Activated T-cell treated with anti-CD3 and anti-CD28 coated beads, Interleukin-2, amount 50 U/mL, for 1 hour (primary cell): ENCODE measurements at places on chromosomes 2 and 18.

DNA sequence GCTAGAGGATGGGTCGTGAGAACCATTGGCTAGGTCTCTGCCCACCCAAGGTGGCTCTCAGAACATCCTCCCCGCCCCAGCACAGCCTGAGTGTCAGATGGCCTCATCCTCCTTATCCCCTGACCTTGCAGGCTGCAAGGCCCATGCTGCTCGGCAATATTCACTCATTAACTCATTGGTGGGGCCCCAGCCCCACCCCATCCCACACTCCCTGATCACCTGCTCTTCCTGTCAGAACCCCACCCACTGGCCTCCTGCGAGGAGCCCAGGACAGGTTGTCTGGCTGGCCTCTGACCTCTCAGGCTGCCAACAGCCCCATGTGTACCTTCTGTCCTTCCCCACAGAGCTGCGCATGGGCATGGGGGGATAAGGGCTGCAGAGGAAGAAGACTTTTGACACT lies 5.3 kb downstream of the ADCY3 start:
- DNase-seq: no peak

- no peak for DNase-seq
Observed at GRCh38 chr2:68946117-68946516, 6.6 kb downstream of the GKN2 start.

- DNase-seq: no peak
Observed at GRCh38 chr2:25304321-25304720, 37.4 kb downstream of the DNMT3A start.

- DNase-seq: no peak
Observed at GRCh38 chr2:63530704-63531279, 57.5 kb downstream of the WDPCP start.

- DNase-seq: no peak
Observed at GRCh38 chr2:197266477-197266876, 44.1 kb downstream of the ANKRD44 start.

- no peak for DNase-seq
Observed at GRCh38 chr18:8890957-8891464, 185.7 kb downstream of the MTCL1 start.

- no peak for DNase-seq
Observed at GRCh38 chr2:41488888-41489287, 558.9 kb upstream of the PKDCC start.

- DNase-seq: no peak
Observed at GRCh38 chr18:54679318-54680149, 88.5 kb downstream of the DYNAP start.

DNA sequence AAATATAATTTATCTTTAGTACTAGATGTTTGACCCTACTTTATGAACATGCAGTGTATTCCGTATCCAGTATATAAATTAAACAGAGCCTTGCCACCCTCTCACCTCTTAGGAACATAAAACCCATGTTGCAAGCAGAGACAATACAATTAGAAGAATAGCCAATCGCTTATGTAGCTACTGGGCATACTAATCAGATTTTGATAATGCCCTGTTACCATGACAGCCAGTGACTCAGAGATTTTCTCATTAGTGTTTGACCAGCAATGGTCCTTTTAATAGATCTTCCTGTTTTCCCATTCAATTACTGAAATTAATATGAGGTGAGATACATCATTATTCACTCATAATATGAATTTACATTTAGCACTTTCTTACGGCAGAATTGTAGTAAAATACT lies 547.3 kb upstream of the VWC2L start:
- DNase-seq: no peak

DNA sequence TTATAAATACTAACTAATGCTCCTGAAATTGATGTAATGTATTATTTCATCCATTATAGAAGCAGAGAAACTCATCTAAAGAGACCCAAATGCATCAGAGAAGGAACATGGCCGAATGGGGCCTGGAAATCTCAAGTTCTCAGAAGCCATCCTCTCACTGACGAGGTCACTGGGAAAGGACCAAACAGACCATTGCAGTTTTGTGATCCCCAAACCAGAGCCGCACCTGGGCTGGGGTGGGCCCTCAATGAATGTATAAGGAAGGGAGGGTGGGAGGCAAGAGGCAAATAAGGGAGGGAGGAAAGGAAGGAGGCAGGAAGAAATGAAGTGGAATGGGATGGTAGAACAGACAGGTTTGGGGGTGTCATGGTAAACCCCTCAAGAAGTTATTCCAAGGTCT lies 245.3 kb upstream of the ID2 start:
- no peak for DNase-seq

GRCh38 chr2:219442256-219443015 lies 7.8 kb downstream of the SPEG start:
- no peak for DNase-seq

DNA sequence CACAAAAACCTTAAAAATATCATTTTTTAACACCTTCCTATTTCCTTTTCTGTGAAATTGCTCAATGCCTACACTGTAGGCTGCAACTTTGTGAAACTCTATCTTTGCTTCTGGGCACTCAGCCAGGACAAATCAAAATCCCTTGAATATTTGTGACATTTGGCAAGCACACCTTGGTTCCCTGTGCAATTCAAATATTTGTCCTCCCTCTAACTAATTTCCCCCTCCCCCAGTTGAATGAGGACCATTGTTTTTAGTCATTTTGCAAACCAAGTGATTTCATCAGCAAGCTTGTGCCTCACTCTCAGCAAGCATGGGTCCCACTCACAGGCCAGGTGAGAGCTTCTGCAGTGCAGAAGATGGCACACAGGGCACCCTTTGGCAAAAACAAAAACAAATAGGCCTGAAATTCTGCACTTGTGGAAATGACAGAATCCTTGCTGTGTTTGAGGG lies 541.5 kb downstream of the CNTNAP5 start:
- DNase-seq: no peak

DNA sequence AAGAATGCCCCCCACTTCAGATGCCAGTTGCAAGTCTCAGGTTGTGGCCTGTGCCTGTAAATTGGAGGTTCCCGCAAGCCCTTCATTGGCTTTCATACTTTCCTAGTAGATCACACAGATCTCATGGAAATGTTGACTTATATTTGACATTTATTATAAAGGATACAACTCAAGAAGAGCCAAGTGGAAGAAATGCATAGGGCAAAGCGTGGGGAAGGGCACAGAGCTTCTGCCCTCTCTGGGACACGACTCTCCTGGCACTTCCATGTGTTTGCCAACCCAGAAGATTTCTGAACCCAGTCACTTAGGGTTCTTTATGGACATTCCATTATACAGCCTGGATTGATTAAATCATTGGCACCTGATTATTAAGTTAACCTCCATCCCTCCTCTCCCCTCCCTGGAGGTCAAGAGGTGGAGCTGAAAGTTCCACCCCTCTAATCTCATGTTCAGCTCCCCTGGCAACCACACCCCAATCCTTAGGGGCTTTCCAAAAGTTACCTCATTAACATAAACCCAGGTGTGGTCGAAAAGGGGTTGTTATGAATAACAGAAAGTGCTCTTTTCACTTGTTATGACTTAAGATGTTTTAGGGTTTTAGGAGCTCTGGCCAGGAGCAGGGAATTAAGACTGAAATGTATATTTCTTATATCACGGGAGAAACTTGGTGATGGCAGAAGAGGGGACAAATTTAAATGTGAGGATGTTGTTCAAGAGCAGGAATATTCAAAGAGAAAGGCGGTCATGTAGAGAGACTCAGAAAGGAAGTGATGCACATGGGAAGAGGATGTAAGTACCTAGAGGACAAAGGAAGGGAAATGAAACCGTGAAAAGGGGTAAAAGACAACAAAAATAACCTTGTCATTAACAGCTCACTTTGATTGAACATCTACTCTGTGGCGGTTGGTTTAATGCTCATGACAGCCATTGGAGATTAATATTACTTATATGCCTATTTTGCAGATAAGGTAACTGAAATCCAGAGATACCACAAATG lies 31.8 kb downstream of the SP100 start:
- no peak for DNase-seq
